Panc1 (cell line): ENCODE measurements at places on chromosomes 3 and 15. TPM values are rescaled to one million over a fixed set of nuclear protein-coding genes. Genes with fewer than 3 reads are reported as not detected.

- peak overlapping the region; percentile 27 for H3K4me3 ChIP-seq
- DNase-seq = peak; percentile 56
- H3K36me3 ChIP-seq = no peaks in the 10 kb centered on the region
Observed at GRCh38 chr15:34588046-34588674, 4.7 kb upstream of the GOLGA8B start.

DNA sequence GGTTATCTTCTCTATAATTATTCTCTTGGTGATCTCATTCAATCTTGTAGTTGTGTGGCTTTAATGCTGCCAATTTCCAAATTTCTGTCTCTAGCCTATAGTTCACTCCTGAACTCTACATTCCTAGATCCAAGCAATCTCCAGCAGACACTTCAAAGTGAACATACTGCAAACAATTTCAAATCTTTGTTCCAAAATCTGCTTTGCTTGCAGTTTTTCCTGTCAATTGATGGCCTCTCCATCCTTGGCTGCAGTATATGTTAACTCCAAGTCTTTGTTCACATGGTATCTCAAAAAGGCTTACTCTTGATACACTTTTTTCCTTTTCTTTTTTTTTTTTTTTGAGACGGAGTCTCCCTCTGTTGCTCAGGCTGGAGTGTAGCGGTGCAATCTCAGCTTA lies 17.4 kb downstream of the NAA50 start:
- H3K4me1 ChIP-seq = no peaks in the 10 kb centered on the region
- H3K27me3 ChIP-seq = no peaks in the 10 kb centered on the region
- peaks cover 2% of the 10 kb centered on the region; the same call in 1 of the 2 replicates for H3K36me3 ChIP-seq
- no peak for DNase-seq
- no peak overlapping the region for H3K4me3 ChIP-seq
- H3K27ac ChIP-seq = no peak overlapping the region

DNA sequence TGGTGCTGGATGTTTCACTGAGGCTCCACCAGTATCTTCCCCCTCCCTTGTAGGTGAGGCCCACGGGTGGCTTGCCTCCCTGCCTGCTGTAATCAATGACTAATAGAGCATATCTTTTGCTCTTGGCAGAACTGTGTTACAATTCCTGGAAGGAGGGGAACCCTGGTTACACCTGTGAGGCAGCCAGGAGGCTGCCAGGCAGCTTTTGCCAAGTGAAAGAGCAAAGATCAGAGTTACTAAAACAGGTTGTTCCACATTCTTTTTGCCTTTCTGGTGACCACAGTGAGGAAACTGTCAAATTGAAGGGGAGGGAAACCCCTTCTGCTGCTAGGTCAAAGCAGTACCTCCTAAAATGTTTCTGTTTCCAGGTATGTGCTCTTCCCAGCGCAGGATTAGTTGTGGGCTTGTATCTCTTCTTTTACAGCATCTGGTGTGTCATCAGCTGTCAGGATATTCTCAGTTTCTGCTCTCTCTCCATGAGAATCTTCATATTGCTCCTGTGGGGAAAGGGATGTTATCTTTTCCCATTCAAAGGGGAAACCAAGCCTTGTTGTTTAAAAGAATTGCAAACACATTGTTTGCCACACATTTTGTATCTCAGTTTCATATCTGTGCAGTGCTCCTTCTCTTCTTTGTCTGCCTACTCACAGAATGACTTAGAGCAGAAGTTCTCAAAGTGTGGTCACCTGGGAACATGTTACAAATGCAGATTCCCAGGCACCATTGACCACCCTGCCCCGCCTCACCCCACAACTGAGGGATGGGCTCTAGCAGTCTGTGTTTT lies 137.4 kb upstream of the UMPS start:
- no peaks in the 10 kb centered on the region for H3K36me3 ChIP-seq
- H3K4me3 ChIP-seq = no peak overlapping the region
- no peaks in the 10 kb centered on the region for H3K4me1 ChIP-seq
- no peak for DNase-seq
- H3K27ac ChIP-seq = no peak overlapping the region
- H3K27me3 ChIP-seq = peaks cover 14% of the 10 kb centered on the region

- peak; percentile 61 for DNase-seq
- no peaks in the 10 kb centered on the region for H3K27me3 ChIP-seq
- H3K4me1 ChIP-seq = no peaks in the 10 kb centered on the region
Observed at GRCh38 chr15:81400640-81401236, 26.7 kb upstream of the TMC3 start.

DNA sequence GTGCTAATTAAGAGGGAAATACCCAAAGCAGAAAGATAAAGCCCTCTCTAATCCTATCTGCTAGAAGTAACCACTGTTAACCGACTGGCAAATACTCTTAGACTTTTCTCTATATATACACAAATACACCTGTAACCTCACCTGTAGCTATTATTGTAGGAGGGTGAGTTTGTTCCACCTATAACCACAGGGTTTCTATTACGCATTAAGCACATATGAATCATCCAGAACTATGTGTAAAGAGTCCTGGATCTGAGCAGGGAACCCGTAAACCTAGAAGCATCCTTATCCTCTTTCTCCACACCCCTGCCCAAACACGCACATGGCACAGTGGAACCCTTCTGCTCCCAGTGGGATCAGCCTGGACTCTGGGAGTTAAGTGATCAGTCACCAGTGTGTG lies 172.8 kb upstream of the C2CD4B start:
- no peak for DNase-seq
- no peaks in the 10 kb centered on the region for H3K4me1 ChIP-seq
- H3K36me3 ChIP-seq = no peaks in the 10 kb centered on the region
- H3K27me3 ChIP-seq = peaks cover 5% of the 10 kb centered on the region; the same call in 1 of the 2 replicates
- no peak overlapping the region for H3K27ac ChIP-seq
- no peak overlapping the region for H3K4me3 ChIP-seq

DNA sequence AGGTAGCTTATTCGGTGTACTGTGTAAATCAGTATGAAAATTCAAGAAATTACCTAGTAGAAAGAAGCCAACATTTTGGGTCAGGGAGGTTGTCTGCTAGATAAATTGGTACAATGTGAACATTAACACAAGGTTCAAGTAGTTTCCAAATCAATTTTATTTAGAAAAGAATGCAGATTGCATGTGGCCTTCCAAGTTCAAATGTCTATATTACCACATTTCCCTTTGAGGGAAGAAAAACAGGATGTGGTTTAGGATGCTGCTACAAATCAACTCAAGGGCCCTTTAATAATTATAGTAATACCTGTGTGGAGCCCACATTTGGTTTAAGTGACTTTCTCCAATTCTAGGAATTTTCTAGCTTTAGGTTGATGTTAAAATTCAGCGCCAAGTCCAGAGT lies 57.5 kb downstream of the CADPS start:
- no peaks in the 10 kb centered on the region for H3K4me1 ChIP-seq
- no peak overlapping the region for H3K27ac ChIP-seq
- H3K36me3 ChIP-seq = no peaks in the 10 kb centered on the region
- no peaks in the 10 kb centered on the region for H3K27me3 ChIP-seq
- H3K4me3 ChIP-seq = no peak overlapping the region

DNA sequence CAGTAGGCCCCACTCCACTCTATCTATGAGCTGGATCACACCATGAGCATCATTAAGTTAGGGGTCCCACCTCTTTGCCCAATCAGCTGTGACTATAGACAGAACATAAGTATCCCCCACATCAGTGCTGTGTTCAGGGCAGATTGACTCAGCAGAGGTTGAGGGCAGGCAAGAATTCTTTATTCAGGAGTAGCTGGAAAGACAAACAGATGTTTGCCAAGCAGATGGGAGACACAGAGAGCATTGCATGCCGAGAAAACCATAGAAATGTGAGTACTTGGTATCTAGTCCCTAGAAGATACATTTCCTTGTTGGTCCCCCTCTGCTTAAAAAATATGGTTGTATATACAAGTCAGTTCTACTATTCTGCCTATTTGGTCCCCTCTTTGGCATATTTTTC lies 440.8 kb downstream of the RAP2B start:
- H3K4me3 ChIP-seq = no peak overlapping the region
- no peak for DNase-seq
- no peaks in the 10 kb centered on the region for H3K27me3 ChIP-seq
- no peak overlapping the region for H3K27ac ChIP-seq
- H3K4me1 ChIP-seq = no peaks in the 10 kb centered on the region

GRCh38 chr3:177948716-177949425 lies 587.4 kb upstream of the KCNMB2 start:
- no peaks in the 10 kb centered on the region for H3K4me1 ChIP-seq
- no peak for DNase-seq
- H3K27me3 ChIP-seq = no peaks in the 10 kb centered on the region

GRCh38 chr3:16168211-16168610 lies 6.3 kb upstream of the GALNT15 start:
- no peak overlapping the region for H3K27ac ChIP-seq
- H3K4me1 ChIP-seq = no peaks in the 10 kb centered on the region
- H3K4me3 ChIP-seq = no peak overlapping the region
- no peaks in the 10 kb centered on the region for H3K27me3 ChIP-seq

GRCh38 chr15:78247911-78248310 lies 13.5 kb upstream of the ACSBG1 start:
- no peak for DNase-seq
- no peak overlapping the region for H3K27ac ChIP-seq
- no peaks in the 10 kb centered on the region for H3K27me3 ChIP-seq
- no peaks in the 10 kb centered on the region for H3K36me3 ChIP-seq

Gene PATL2
- 0.49 TPM for total RNA-seq

DNA sequence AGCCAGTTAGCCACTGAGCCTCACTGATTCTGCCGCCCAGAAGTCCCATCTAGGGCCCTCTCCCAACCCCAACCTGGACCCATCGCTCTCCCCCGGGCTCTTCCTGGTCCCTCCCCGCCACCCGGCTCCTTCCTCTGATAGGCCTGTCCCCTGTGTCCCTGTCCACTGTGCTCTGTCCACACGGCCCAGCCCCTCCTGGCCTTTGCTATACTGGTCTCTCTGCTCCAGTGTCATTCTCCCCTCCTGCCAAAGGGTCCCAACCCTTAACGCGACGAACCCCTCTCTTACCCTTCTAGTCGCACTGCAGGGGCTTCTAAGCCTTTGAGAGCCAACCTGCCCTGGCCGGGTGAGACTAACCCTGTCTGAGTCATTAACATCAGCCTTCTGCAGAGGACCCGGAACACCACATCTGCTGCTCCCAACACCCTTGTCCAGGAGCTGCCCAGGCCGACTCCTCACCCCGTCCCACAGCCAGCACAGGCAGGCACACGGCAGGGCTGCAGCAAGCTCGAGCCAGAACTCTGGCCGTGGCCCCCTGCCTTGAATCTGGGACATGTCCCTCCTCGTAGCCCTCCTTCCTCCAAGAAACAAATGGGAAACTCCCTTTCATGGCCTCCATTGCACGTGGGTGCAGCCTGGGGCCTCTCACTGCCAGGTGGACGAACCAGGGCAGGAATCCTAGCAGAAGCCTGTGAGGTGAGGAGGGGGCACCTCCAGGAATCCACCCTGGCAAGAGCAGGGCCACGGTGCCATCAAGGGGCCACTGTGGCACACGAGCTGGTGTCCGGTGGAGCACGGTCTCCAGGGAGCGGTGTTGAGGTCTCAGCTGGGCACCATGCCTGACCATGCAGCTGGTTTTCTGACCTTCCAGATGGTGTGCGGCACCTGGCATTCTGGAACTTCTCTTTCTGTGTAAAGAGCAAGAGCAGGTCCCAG lies 140.9 kb upstream of the IQSEC1 start:
- peaks cover 18% of the 10 kb centered on the region for H3K4me1 ChIP-seq
- no peaks in the 10 kb centered on the region for H3K36me3 ChIP-seq
- H3K27ac ChIP-seq = no peak overlapping the region
- no peaks in the 10 kb centered on the region for H3K27me3 ChIP-seq

GRCh38 chr15:26223720-26224119 lies 360.6 kb upstream of the ATP10A start:
- H3K27ac ChIP-seq = no peak overlapping the region
- H3K4me1 ChIP-seq = no peaks in the 10 kb centered on the region
- no peaks in the 10 kb centered on the region for H3K27me3 ChIP-seq
- no peak for DNase-seq
- H3K4me3 ChIP-seq = no peak overlapping the region

- H3K4me1 ChIP-seq = no peaks in the 10 kb centered on the region
- no peaks in the 10 kb centered on the region for H3K36me3 ChIP-seq
- H3K4me3 ChIP-seq = no peak overlapping the region
- no peak for DNase-seq
- H3K27ac ChIP-seq = no peak overlapping the region
- no peaks in the 10 kb centered on the region for H3K27me3 ChIP-seq
Observed at GRCh38 chr15:47506329-47507100, 210.8 kb upstream of the SEMA6D start.

DNA sequence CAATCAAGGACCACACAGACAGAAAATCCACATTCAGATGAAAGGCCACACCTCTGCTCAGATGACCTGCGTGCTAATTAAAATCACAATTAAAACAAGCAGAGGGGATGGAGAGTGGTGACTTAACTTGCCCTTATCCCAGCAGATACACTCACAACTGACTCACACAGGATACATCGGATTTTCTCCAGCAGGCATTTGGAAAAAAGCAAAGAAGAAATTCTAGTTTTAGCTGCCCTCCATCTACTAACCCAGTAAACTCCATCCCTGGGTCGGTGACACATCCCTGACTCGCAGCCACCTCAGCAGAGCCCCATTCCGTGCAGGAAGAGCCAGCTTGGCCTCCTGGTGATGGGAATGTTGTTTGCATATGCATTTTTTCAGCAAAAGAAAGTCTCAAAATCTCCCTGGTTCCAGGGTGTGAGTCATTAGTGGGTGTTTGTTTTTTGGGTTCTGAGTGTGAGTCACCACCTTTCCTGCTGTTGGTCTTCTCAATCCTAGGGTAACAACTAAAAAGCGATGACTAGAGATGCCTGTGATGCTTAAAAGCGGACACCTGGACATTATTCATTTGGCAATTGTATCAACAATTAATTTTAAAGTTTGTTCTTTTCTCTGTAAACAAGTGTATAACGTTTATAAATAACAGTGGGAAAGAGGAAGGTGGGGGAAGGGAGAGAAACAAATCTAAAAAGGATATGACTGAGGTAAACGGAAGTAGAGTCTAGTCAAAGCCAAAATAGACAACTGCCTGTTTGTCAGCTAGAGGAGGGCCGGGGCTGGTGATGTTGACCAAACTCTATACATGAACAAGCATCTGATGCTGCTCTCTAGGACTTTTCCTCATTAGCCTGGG lies 49.8 kb upstream of the SLC4A7 start:
- peak overlapping the region; percentile 99 for H3K27ac ChIP-seq
- H3K36me3 ChIP-seq = no peaks in the 10 kb centered on the region
- H3K4me3 ChIP-seq = peak overlapping the region; percentile 31
- DNase-seq = peak; percentile 99

Gene SCAANT1
- total RNA-seq = not detected

Gene PROS1
- 16.8 TPM for total RNA-seq

Gene ABI3BP
- 0.21 TPM for total RNA-seq

DNA sequence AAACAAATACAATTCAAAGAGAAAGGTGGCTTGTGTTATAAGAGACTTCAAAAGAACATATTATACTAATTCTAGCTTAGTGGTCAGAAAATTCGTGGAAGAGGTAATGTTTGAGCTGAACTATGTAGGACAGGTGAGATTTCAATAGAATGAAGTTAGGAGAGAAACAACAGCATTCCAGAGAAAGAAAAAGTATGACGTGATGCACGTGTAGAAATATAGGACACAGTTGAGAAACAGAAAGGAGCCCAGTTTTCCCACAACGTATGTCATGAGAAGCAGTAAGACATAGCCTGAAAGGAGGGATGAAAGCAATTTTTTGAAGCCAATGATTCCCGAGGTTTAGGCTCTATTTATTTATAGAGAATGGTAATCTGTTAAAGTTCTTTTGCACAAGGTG lies 18.7 kb upstream of the P3H2 start:
- no peaks in the 10 kb centered on the region; the same call in 1 of the 2 replicates for H3K4me1 ChIP-seq
- H3K36me3 ChIP-seq = no peaks in the 10 kb centered on the region; the same call in 1 of the 2 replicates
- H3K27me3 ChIP-seq = no peaks in the 10 kb centered on the region
- no peak for DNase-seq
- H3K4me3 ChIP-seq = no peak overlapping the region

GRCh38 chr15:68552773-68553172 lies 26.0 kb upstream of the CORO2B start:
- no peak for DNase-seq
- no peaks in the 10 kb centered on the region for H3K4me1 ChIP-seq
